Fibroblast of upper back skin (primary cell): ENCODE measurements at places on chromosomes 11 and 22.

DNA sequence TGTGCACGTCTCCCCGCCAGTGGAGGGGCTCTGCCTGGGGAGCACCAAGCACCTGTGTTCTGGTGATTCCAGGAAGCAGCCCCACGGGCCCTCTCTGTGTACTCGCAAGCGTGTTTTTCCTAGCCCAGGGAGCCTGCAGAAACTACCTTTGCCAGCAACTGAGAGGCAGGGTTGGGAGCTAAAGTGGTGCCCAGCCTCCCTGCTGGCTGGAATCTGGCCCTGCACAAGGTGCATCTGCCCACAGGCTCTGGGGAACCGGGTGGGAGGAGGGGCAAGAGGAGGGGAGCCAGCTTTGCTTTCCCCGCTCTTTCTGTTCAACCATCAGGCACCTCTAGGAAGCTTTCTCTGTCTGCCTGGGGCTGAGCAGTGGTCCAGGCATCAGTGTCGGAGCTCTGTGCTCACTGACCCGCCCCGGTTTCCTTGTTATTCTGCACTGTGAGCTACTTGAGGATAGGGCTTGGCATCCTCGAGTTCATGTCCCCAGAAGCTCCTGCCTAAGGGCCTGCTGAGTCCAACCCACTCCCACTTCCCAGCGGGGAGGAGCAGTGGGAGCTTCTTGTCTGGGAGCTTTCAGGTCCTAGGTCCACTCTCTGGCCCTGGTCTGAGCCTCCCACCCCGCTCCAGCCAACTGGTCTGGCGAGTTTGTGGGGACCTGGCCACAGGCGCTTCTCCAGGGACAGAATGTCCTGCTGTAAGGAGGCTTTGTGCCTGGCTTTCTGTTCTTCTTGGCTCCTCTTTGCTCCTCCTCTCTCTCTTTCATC, 14.9 kb downstream of the DAGLA start:
- no peak for DNase-seq

DNA sequence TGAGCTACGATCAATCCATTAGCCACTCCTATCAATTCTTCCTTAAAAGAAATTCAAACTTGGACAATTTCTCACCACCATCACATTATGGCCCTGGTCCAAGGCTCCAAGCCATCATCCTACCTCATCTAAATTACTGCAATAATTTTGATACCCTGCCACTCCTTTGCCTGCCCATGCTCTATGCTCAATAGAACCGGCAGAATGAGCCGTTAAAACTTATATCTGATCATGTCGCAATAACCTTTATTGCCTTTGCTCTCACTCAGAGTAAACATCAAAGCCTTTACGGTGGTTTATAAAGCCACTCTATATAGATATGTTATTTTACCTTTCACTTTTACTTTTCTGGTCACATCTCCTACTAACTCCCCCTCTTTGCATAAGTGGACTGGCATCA, 2392.1 kb upstream of the RAG2 start:
- DNase-seq, result no peak

DNA sequence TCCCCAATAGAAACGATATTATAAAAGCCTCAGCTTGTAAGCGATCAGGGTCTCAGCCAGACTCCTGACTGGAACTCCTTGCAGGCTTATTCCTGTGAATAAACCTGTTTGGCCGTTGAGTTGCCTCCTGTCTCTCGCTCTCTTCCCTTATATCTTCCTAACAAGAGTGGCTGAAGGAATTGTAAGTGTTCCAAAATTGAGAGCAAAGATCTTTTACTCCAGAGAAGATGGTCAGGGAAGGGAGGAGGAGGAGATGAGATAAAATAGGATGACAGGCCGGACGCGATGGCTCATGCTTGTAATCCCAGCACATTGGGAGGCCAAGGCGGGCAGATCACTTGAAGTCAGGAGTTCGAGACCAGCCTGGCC, 1.2 kb upstream of the SLC37A4 start:
- no peak for DNase-seq

DNA sequence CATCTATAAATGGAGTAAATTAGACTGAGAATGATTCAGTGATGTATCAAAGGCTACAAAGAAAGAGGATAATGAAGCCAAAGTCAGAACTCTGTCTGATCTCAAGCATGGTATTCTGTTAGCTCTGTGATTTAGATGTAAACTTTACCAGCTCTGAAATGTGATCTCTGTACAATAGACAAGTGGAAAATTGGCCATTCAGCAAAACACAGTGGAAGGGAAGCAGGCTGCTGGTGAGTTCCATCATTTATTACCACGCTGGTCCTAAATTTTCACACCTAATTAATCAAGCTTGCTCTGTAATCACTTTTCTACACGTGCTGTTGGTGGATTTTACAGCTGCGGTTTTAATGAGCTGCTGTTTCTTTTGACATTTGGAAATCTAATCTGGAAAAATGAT, 145.1 kb upstream of the OPCML start:
- no peak for DNase-seq

GRCh38 chr11:99019696-99020095, 1.1 kb upstream of the CNTN5 start:
- no peak for DNase-seq

DNA sequence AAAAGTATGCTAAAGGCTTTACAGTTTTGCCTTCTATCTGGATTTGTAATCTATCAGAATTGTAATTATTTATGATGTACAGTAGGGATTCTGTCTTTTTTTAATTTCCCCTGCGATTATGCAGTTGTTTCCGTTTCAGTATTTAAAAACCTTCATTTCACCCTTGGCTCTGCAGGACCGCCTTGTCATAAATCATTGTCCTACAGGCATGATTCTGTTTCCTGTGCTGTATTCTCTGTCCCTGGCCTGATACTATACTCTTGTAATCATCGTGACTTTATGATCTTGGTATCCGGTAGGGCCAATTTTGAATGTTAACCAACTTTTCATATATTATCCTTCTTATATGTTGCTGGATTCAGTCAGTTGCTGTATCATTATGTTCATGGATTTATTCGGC, 151.7 kb downstream of the ATXN10 start:
- DNase-seq, result no peak

- DNase-seq, result no peak
Observed at GRCh38 chr11:96072592-96072991, 148.7 kb upstream of the MTMR2 start.

GRCh38 chr22:22103078-22103875, 120.7 kb upstream of the TOP3B start:
- no peak for DNase-seq

- no peak for DNase-seq
Observed at GRCh38 chr11:73203322-73203721, 14.8 kb upstream of the P2RY2 start.
